CD8-positive, alpha-beta memory T cell (primary cell): ENCODE measurements at places on chromosomes 6 and 20.

GRCh38 chr20:32343439-32343838 is 14.7 kb upstream of the ASXL1 start:
- no peak for DNase-seq

DNA sequence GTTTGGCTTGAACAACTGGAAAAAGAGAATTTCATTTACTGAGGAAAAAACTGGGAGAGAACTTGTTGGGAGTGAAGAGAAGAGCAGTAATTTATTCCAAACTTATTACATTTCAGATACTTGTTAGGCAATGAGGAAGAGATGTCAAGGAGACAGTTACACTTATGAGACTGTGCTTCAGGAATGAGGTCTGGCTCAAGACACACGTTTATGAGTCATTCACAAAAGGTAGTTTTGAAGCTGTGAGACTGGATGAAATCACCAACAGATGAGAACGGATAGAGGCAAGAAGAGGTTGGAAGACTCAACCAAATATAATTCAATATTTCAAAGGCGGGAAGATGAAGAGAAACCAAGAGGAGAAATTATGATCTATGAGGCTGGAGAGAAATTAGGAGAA is 70.6 kb upstream of the DEFB112 start:
- DNase-seq: no peak

- no peak for DNase-seq
These were observed 70.4 kb downstream of the METTL24 start for GRCh38 chr6:110287462-110288341.

- no peak for DNase-seq
These were observed 23.8 kb upstream of the POLR1H start for GRCh38 chr6:30037182-30037788.

DNA sequence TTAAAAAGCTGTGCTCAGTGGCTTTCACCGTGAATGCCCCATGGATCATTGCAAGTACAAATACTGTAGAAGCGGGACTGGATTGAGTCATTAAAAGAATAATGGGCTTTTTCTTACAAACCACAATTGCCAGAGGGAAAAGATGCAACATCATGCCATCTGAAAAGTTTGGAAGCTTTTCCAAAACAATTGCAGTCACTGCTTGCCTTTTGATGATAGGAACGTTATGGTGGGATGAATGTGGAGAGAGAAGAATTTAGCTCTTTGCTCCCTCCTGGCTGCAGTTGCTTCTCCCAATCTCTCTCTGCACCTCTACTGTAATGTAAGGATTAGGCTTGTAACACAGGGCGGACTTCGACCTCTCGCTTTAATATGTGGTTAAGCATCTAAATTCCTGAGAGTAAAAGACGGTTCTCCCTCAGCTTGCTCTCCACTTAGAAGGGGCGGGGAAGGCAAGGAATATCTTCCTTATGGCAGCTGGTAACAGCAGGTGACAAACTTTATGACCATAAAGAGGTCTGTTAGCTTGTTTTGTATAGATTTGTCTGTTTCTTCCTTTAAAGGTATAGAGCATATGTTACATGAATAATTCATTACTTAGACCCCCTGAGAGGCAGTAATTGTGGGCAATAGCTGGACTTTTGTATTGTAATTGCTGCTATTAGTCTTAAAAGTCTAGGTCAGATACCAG is 376.1 kb downstream of the UTRN start:
- DNase-seq: no peak
